CD8-positive, alpha-beta T cell (primary cell): ENCODE measurements at places on chromosomes 3 and 15. TPM values are rescaled to one million over a fixed set of nuclear protein-coding genes. Genes with fewer than 3 reads are reported as not detected.

DNA sequence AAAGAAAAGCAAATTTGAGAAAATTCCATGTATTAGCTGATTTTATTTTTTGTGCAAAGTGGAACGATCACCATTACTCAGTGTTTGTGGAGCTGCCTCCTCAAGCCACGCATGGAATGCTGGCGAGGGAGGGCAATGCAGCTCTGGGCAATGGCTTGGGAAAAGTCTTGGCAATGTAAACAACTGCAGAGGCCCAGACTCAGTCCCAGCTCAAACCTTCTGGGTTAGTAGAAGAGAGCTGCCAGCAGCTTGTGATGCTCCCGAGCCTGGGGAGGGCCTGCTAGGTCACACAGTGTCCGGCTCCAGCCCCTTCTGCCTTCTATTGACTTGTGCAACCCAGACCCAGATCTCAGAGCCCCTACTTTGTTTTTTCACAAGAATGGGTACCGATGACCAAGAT lies 4.3 kb downstream of the EPHB1 start:
- no peak for DNase-seq

DNA sequence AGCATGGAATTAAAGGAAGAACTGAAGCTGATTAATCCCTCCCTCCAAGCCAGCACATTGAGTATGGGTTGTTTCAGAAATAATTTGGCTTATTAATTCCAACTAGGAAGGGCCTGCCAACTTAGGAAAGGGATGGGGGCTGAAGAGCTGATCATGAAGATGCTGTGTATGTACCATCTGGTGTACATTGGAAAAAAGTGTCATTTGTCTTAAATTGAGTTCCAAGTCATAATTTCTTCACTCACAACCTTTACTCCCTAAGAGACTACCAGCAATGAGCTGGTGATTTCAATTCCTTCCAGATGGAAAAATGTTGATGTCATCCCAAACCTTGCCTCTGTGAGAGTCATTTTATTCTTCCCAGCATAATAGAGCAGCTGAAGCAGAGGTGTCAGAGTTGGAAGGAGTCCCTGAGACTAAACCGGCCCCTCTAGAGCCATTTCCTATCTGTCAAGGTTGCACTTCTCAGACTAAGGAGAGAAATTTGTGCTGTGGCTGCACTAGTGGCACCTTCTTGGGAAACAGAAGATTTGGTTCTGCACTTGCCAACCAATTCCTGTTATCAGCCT lies 79.4 kb downstream of the GTPBP8 start:
- DNase-seq, result no peak

GRCh38 chr15:65888981-65889380 lies 19.7 kb downstream of the RAB11A start:
- peak; percentile 53 for DNase-seq

- no peak for DNase-seq
Measured at GRCh38 chr3:185021256-185021655, 131.6 kb downstream of the C3orf70 start.

DNA sequence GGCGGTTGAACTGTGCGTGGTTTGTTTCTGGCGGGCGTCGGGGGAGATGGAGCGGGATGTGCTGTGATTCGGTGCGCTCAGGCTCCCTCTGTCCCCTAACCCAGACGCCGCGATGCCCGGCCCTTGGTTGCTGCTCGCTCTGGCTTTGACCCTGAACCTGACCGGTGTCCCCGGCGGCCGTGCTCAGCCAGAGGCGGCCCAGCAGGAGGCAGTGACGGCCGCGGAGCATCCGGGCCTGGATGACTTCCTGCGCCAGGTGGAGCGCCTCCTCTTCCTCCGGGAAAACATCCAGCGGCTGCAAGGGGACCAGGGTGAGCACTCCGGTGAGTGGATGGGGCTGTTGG lies 1.2 kb downstream of the TRH start:
- DNase-seq, result no peak

- no peak for DNase-seq
Measured at GRCh38 chr3:46957092-46957820, 19.3 kb downstream of the CCDC12 start.

DNA sequence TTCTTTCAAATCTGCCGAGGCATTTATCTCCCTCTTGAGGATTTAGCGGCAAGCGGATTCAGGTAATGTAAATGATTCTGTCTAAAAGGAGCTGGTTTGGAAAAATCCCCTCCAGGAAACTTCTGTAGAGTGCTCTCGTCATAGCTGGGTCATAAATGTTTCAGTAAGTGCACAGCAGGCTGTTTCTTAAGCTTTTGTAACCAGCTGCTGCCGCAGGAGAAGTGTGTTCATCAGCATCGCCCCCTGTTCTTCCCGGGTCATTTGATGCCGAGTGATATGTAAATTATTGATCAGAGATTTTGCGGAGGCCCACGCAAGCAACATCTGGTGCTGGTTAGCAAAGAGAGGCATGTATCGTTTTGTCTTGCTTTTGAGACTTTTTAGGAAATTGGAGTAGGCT lies 53.1 kb downstream of the DNASE1L3 start:
- no peak for DNase-seq

- DNase-seq, result no peak
Measured at GRCh38 chr15:25733856-25734679, 129.1 kb downstream of the ATP10A start.

DNA sequence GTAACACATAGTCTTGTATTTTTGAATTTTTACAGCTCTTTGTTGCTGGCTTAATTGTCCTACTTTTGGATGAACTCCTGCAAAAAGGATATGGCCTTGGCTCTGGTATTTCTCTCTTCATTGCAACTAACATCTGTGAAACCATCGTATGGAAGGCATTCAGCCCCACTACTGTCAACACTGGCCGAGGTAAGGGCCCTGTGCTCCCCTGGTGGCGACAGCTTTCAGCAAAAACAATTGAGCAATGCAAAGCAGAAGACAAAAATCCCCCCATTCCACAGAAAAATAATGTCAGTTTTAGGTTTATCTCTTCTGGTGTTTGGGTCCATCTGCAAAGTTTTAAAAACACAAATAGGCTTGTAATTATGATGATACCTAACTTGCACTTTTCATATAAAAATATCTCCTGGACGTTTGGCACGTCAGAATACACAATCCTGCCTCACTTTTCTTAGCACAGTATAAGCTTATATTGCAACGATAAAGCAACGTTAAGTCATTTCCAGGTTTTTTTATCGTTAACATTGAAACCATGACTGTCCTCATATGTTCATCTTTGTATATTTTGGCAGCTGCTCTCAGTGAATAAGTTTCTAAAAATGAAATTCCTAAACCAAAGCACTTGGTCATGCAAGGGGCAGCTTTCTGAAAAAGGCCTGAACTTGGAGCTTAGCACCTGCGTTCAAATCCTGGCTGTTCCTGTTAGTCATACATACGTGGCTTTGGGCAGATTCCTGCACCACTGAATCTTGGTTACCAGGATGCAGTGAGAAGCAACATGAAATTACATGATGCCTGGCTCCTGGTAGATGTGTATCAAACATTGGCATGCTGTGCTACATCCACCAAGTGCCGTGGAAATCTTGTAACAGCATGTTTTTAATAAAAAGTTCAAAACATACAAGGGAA lies 8.5 kb downstream of the SEC61A1 start:
- no peak for DNase-seq

GRCh38 chr3:66639809-66640356 lies 139.1 kb upstream of the LRIG1 start:
- no peak for DNase-seq

DNA sequence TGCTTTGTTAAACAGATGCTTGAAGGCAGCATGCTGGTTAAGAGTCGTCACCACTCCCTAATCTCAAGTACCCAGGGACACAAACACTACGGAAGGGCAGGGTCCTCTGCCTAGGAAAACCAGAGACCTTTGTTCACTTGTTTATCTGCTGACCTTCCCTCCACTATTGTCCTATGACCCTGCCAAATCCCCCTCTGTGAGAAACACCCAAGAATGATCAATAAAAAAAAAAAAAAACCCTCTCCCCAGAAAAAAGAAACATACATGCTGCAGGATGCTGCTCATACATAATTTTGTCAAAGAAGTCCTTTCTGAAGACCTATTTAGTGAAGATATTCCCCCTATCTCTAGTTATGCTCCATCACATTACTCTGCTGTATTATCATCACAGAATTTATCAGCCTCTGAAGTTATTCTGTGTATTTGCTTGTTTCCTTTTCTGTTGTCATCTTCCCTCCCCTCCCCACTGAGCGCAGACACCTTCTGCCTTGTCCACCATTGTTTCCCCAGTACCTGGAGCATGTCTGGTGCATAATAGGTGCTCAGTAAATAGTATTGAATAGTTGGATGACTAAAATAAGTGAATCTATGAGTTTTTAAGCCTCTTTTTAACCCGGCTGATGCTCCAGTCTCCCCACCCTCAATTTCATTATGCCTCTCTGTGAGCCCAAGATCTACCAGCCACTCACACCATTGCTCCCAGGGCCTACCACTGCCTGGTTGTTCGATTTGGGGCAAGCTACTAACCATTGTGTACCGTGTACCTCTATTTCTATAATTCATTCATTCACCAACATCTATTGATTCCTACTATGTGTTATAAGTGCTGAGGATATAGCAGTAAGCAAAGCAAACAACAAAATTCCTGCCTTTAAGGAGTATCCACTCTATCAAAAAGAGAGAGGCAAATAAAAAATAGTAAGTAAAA lies 4.0 kb upstream of the TM4SF1 start:
- DNase-seq, result no peak

- DNase-seq, result no peak
Measured at GRCh38 chr15:31024330-31024729, 32.9 kb upstream of the MTMR10 start.

DNA sequence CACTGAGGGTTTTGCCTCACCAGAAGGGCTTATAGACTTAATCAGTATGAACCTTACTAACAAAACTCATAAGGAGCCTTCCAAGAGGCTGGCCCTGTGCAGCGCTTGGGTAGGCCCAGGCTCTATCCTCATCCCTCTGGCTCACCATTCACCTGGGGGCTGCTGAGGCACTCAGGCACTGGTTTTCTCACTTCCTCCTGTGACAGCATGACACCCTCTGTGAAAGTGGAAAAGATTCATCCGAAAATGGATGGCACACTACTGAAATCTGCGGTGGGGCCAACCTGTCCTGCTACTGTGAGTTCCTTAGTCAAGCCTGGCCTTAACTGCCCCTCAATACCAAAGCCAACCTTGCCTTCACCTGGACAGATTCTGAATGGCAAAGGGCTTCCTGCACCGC lies 41.3 kb downstream of the PSMD6 start:
- no peak for DNase-seq

- DNase-seq, result peak; percentile 49
Measured at GRCh38 chr3:187041362-187042307, 97.7 kb downstream of the RPL39L start.

GRCh38 chr15:98719137-98719740 lies 70.9 kb downstream of the IGF1R start:
- no peak for DNase-seq

CAMKV gene
- not detected for total RNA-seq

PTPRG gene
- not detected for total RNA-seq

CISH gene
- 5.6 TPM for total RNA-seq

INKA1 gene
- total RNA-seq, result 1.00 TPM

GNAT1 gene
- 0.28 TPM for total RNA-seq
